ENCODE measurements at places on chromosomes 11 and 22. TPM values are rescaled to one million over a fixed set of nuclear protein-coding genes. Genes with fewer than 3 reads are reported as not detected.

DNA sequence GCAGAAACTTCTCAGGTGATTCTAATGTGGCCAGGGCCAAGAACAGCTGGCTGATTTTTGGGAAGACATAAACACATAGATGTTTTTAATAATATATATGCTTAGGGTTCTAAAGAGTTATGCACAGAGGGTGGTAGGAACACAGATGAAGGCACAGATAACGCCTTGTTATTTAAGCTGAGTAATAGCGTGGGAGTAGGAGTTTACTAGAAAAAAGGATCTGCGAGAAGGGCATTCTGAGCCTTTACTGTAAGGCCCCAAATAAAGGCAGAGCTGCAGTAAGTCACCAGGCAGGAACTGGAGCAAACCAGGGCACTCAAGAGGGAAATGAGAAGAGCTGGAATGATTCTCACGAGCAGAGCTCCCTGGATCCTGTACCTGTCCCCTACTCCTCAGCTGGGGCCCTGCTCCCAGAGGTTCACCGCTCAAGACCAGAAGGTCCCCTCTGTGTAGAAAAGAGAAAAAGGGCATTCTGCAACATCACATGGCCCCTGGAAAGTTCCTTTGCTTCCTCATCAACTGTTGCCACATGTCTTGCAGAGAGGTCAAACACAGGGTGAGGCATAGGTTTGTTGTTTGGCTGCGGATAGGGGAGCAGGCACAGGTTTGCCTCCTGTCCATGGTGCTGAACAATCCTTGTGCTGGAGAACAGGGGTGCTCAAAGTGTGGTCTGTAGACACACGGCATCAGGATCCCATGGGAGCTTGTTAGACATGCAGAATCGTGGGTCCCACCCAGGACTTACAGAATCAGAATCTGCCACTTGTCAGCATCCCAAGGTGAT is 125.7 kb downstream of the TENM4 start:
- peak; percentile 41 for DNase-seq
- no peak overlapping the region for H3K4me3 ChIP-seq
- no peaks in the 10 kb centered on the region for H3K36me3 ChIP-seq
- H3K27me3 ChIP-seq = no peaks in the 10 kb centered on the region
- peaks cover 3% of the 10 kb centered on the region for H3K4me1 ChIP-seq

DNA sequence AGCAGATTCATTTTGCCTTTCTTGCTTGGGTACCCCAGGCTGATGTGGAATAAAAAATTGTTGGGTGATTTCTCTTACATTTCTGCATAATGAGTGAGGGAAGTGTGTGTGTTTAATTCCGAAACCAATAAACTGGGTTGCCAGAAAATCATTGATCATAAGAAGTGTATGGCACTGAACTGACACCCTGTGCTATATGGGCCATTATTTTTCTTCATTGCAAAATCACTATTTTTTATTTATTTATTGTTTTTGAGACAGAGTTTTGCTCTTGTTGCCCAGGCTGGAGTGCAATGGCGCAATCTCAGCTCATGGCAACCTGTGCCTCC is 14.6 kb upstream of the HIKESHI start:
- no peak for DNase-seq
- no peak overlapping the region for H3K27ac ChIP-seq
- H3K27me3 ChIP-seq = no peaks in the 10 kb centered on the region
- H3K4me3 ChIP-seq = no peak overlapping the region
- H3K4me1 ChIP-seq = peaks cover 2% of the 10 kb centered on the region

DNA sequence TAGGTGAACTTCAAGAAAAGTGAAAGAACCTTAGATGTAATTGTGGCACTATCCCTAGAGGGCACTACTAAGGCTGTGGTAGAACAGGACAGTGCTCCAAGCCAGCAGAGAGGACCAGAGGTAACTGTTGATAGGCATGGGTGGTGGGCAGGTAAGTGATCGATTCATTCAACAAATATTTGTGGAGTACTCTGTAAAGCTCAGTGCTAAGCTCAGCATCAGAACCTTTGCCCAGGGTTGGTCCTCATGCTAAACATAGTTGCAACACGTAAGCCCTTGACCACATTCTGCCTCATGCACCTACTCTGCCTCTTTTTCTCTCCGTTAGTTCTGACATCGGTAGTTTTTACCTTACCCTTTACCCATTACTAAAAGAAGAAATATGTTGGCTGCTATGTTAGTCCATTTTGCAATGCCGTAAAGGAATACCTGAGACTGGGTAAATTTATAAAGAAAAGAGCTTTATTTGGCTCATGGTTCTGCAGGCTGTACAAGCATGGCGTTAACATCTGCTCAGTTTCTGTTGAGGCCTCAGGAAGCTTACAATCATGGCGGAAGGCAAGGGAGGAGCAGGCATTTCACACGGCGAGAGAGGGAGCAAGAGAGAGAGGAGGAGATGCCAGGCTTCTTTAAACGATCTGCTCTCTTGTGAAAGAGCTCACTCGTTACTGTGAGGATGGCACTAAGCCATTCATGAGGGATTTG is 18.4 kb upstream of the NNMT start:
- no peaks in the 10 kb centered on the region for H3K36me3 ChIP-seq
- peaks cover 15% of the 10 kb centered on the region for H3K27me3 ChIP-seq
- no peak for DNase-seq
- H3K4me3 ChIP-seq = no peak overlapping the region
- no peak overlapping the region for H3K27ac ChIP-seq
- peaks cover 10% of the 10 kb centered on the region for H3K4me1 ChIP-seq

GRCh38 chr22:36194385-36194784 is 7.2 kb downstream of the APOL4 start:
- no peak for DNase-seq
- H3K4me1 ChIP-seq = peaks cover 11% of the 10 kb centered on the region
- H3K36me3 ChIP-seq = no peaks in the 10 kb centered on the region
- peaks cover 3% of the 10 kb centered on the region for H3K27me3 ChIP-seq
- no peak overlapping the region for H3K27ac ChIP-seq

DNA sequence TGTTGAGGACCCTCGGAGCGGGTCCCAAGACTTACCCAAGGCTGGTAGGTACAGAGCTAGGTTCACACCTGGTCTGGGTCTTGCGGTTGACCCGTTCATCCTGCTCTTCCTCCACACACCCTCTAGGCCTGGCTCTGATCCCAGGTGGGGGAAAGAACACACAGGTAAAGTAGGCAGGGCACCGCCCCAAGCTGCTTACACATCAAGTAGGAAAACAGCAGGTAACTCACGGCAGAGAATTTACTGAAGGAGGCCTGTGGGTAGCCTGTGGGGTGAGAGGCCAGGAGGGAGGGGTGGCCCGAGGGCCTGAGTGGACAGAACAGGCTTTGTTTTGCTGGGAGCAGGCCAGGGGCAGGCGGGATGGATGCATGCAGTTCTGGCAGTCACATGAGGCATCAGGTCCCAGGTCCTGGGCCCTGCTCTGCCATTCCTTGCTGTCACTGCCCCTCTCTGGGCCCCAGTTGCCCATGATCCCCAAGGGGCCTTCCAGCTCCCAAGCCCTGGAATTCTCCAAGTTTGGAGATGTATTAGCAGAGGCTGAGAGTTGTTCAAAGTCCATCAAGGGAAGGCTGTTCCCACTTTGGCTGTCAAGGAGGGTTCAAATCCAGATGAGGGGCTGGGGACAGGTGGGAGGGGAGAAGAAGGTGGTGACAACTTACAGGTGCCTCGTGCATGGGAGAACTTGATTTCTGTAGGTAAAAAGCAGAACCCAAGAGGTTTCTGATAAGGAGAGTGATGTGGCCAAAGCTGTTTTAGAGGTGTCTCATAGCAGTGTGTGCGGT is 5.7 kb downstream of the TSKU start:
- H3K27ac ChIP-seq = no peak overlapping the region
- no peaks in the 10 kb centered on the region for H3K27me3 ChIP-seq
- peaks cover 18% of the 10 kb centered on the region for H3K36me3 ChIP-seq
- H3K4me1 ChIP-seq = peaks cover 14% of the 10 kb centered on the region

- no peaks in the 10 kb centered on the region for H3K4me1 ChIP-seq
- no peaks in the 10 kb centered on the region for H3K36me3 ChIP-seq
- DNase-seq = no peak
- H3K27ac ChIP-seq = no peak overlapping the region
- H3K27me3 ChIP-seq = no peaks in the 10 kb centered on the region
- H3K4me3 ChIP-seq = no peak overlapping the region
Measured at GRCh38 chr11:34667810-34668582, 47.1 kb downstream of the EHF start.

GRCh38 chr11:130441719-130442118 is 6.7 kb upstream of the ADAMTS15 start:
- no peaks in the 10 kb centered on the region for H3K36me3 ChIP-seq
- no peak overlapping the region for H3K27ac ChIP-seq
- no peaks in the 10 kb centered on the region for H3K27me3 ChIP-seq

DNA sequence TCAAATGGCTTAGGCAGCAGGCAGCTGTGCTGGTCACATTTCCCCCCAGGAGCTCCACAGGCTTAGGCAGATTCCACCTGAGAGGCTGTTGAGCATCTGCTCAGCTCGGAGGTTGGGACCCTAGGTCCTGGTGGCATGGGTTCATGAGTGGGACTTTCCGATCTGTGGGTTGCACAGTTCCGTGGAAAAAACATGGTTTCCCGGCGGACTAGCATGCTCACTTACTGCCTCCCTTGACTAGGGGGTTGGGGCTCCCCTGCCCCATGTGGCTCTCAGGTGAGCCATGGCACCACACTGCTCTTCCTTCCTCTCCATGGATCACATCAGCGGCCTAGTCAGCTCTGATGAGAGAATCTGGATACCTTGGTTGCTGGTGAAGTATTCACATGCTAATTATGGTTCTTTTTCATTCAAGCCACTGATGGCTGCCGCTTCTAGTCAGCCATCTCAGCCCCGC is 685.1 kb downstream of the METTL15 start:
- peaks cover 2% of the 10 kb centered on the region for H3K4me1 ChIP-seq
- H3K4me3 ChIP-seq = no peak overlapping the region
- no peak for DNase-seq
- no peaks in the 10 kb centered on the region for H3K27me3 ChIP-seq
- no peak overlapping the region for H3K27ac ChIP-seq

DNA sequence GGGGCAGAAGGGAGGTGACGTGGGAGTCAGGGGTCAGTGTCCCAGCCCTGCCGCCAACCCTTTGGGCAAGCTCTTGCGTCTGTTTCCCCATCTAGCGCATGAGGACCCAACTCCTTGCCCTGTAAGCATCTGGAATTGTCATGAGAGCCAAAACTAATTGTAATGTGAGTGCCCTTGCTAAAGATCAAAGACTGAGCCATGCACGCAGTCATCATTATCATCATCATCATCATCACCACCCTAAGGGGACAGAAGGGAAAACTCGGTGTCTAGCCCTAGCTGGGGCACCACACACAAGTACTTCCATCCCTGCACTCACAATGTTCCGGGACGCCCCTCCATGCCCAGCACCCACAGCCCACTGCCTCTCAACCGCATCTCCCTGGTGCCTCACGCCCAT is 2.5 kb downstream of the LIF start:
- peaks cover 47% of the 10 kb centered on the region for H3K36me3 ChIP-seq
- peak overlapping the region; percentile 87 for H3K4me3 ChIP-seq
- no peak for DNase-seq
- no peaks in the 10 kb centered on the region for H3K27me3 ChIP-seq
- H3K27ac ChIP-seq = peak overlapping the region; percentile 100

GRCh38 chr11:14409891-14410290 is 50.9 kb upstream of the RRAS2 start:
- H3K4me1 ChIP-seq = peaks cover 15% of the 10 kb centered on the region
- no peak overlapping the region for H3K27ac ChIP-seq
- no peak for DNase-seq
- no peaks in the 10 kb centered on the region for H3K27me3 ChIP-seq
- no peak overlapping the region for H3K4me3 ChIP-seq

DNA sequence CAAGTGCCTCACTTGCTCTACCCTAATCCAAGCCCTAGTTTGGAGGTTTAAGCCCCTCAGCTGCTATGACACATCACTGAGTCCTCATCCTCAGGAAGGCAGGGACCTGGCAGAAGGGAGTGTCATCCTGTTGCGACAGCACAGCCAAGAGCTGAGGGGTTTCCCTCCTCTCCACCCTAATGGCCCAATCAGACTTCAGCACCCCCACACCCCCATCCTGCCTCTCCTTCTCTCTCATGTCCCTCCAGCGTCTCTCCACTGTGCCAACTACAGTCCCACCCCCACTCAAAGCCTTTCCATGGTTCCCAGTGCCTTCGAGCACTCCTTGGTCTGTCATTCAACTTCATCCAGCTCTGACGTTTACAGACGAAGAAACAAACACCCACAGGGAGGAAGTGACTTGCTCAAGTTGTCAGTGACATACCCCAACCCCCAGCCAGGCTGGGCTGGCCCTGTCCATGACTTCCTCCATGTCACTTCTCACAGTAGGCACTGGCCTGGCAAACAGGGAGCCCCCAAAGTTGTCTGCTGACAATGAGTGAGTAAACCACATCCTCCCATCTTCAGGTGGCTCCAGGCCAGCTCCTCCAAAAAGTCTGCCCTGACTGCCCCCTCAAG is 15.6 kb downstream of the ARAP1 start:
- peak; percentile 77 for DNase-seq
- H3K27me3 ChIP-seq = no peaks in the 10 kb centered on the region
- peaks cover 27% of the 10 kb centered on the region for H3K4me1 ChIP-seq

DNA sequence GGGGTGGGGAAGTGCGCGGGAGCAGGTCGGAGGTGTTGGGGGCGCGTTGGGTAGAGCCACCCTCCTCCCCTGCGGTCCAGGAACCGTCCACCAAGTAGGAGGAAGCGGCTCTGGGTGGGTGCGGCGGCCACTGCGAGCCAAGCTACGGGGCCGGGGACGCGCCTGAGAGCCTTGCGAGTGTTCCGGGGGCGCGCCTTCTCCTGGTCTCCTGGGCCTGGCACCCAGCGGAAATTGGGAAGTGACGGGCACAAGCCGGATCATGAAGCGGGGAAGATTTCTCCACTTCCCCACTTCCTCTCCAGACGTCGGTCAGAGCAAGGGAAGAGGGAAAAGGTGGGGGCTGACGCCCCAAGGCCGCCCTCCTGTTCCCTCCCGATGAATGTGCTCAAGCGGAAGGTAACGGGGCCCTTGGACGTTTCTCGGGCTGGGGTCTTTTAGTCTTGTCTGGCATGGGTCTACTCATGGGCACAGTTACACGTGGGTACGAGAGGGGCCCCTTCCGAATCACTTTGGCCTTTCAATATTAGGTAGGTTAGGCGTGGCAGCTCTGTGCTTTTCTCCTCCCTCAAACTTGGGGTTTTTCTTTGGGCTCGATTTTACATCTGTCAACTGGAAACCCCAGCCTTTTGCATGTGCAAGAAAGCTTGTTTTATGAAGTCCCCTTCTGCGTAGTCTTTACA is 865 bp downstream of the RBM14 start:
- DNase-seq = no peak
- H3K4me3 ChIP-seq = peak overlapping the region; percentile 65
- peak overlapping the region; percentile 86 for H3K27ac ChIP-seq
- H3K4me1 ChIP-seq = peaks cover 2% of the 10 kb centered on the region
- H3K36me3 ChIP-seq = peaks cover 6% of the 10 kb centered on the region
- H3K27me3 ChIP-seq = no peaks in the 10 kb centered on the region

GRCh38 chr22:32204856-32205722 is at the start of gene RFPL2:
RFPL2 (minus strand) TSS chr22:32205073; CDS start chr22:32202451, 2,622 bp downstream.
- H3K27ac ChIP-seq = no peak within 1 kb of the TSS
- peaks cover 18% of the 10 kb centered on the region for H3K27me3 ChIP-seq
- H3K4me1 ChIP-seq = no peaks in the 10 kb centered on the region
- no peak within 1 kb of the TSS for H3K4me3 ChIP-seq
- no peaks in the 10 kb centered on the region for H3K36me3 ChIP-seq

TEX12 gene
- not detected for total RNA-seq

H19 gene
- not detected for total RNA-seq

ZNF70 gene
- total RNA-seq = 3.9 TPM

GLYATL2 gene
- 0.36 TPM for total RNA-seq

APOA4 gene
- not detected for total RNA-seq

PHOX2A gene
- total RNA-seq = not detected

NRXN2 gene
- total RNA-seq = 0.18 TPM

TRIOBP gene
- 46.4 TPM for total RNA-seq

ROM1 gene
- total RNA-seq = 2.2 TPM

ATF4 gene
- total RNA-seq = 148 TPM

NFAM1 gene
- not detected for total RNA-seq

SLC25A18 gene
- not detected for total RNA-seq
